ENCODE measurements at places on chromosomes 1 and 21.

DNA sequence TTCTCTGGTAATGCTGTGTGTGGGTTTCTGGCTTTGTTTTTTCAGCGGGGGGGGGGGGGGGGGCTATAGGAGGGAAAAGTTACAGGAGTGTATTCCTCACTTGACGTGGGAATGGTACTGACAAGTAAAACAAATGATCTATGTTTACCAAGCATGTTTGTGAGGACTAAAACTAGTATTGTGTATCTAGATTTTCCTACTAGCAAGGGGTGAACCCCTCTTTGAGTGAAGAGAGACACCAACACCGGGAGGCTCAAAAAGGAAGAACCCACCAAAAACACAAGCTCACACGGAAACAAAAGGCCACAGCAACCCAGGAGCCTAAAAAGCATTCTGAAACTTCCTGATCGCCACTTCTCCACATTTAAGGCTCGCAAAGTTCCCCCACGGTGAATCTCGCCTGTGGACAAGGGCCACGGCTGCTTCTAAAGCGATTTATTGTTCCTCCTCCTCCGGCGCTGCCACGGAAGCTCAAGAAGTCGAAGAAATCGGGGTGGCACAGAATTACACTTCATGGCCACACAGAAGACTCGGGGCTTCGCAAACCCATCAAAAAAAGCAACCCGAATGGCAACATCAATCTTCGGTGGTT, 703 bp downstream of the PUM1 start:
- peak; percentile 20 for DNase-seq

- DNase-seq = no peak
These were observed 21.4 kb downstream of the OPRD1 start for GRCh38 chr1:28833381-28833780.

DNA sequence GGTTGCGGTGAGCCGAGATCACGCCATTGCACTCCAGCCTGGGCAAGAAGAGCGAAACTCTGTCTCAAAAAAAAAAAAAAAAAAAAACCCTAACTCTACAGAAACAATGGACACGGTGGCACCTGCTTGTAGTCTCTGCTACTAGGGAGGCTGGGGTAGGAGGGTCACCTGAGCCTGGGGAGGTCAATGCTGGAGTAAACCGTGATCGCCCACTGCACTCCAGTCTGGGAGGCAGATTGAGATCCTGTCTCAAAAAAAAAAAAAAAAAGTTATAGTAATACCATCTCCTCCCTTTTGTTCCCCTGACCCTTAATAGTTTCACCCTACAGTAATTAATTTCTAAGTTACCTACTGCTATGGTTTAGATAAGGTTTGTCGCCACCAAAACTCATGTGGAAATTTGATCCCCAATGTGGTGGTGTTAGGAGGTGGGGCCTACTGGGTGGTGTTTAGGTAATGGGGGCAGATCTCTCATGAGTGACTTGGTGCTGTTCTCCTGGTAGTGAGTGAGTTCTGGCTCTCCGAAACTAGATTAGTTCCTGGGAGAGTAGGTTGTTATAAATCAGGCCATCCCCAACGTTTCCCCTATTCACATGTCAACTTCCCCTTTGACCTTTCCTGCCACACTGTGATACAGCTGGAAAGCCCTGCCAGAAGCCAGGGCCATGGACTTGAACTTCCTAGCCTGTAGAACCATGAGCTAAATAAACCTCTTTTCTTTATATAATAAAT, 9.8 kb downstream of the FBXO42 start:
- no peak for DNase-seq

- DNase-seq = no peak
These were observed 4.0 kb upstream of the ABCG1 start for GRCh38 chr21:42214921-42215320.

DNA sequence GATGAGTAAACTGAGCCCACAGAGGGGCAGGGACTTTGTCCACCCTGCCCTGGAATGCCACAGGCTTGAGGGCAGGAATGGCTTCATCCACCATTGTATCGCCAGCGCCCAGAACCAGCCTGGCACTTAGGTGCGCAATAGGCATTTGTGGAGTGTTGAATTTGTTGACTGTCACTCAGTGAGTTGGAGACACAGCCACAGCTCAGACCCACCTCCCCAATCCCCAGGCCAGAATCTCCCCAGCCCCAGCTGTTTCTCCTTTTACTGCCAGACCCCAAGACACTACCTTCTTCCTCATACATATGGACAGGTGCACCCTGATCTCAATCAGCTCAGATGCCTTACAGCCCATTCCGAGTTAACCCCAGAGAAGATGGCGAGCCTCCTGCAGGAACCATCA, 674.5 kb downstream of the MATN1 start:
- no peak for DNase-seq

DNA sequence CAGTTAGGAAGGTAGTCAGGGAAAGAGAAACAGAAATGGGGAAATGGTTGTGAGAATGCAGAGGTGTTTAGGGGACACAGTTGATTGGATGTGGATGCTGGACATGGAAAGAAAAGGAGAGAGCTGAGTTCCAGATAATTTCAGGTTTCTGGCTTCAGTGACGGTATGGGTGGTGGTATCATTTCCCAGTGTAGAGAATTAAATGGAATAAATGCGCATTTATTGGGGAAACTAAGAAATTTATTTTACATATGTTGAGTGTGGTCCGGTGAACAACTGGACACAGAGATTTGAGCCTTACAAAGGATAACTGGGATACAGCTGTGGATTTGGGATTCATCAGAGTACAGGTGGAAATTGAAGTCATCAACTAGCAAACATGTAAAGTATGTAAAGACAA, 12.4 kb upstream of the ZNF281 start:
- no peak for DNase-seq

- no peak for DNase-seq
These were observed 115.4 kb upstream of the NEGR1 start for GRCh38 chr1:72397786-72398185.

DNA sequence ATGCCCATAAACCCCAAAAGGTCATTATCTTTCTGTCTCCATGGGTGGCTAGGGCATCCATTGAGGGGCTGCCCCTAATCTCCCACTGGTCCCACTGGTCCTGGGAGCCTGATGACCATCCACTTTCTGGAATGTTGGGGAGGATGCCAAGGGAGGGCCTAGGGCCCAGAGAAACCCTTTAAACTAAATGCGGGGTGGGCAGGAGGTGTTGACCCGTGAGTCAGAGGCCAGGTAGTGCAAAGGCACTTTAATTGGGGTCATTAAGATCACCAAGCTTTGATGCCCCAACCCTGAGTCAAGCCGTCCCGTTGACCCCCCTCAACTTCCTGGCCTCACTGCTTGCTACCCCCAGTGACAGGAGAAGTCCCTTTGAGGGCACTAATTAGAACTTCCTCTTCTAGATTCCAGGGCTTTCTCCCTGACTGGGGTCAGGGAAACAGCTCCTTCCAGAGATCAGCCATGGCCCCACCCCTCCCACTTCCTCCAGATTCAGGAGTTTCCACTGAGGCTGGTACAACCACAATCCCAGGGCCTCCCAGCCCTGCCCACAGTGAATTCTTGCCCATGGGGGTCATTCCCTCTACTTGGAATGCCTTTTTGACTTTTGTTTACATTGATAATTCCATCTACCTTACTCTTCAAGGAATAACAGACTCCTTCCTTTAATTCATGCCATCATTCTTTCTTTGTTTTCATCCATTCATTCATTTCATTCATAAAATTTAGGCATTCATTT, 15.5 kb upstream of the SERINC2 start:
- DNase-seq = peak; percentile 83

DNA sequence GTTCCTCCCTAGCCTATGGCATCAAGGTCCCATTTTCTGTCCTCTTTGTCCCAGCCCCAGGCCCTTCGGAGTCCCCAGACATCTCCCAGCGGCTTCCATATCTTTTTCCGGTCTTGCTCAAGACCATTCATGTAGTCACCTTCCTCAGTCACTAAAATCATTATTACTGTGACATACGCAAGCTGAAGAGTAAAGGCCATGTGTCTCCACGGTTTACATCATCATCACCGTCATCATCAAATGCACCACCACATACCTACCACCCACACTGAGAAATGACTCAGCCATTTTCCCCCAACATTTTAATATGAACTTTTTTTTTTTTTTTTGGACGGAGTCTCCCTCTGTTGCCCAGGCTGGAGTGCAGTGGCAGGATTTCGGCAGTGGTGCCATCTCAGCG, 43.4 kb downstream of the FHAD1 start:
- peak; percentile 74 for DNase-seq

GRCh38 chr21:41957991-41958766, 4.4 kb upstream of the C2CD2 start:
- DNase-seq = no peak

DNA sequence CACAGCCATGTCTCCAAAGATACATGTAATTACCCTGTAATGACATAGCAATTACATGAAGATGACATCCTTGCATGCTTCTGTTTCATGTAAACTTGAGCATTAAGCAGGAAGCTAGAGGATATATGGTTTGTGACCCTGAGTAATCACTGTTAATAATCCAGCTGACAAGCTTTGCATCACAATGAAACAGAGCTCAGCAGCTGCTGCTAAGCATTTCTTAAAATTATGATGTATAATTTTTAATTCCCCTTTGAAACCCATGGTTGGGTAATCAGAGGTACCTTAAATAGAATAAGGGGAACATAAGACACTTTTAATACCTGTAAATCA, 293.5 kb downstream of the NTNG1 start:
- DNase-seq = no peak

DNA sequence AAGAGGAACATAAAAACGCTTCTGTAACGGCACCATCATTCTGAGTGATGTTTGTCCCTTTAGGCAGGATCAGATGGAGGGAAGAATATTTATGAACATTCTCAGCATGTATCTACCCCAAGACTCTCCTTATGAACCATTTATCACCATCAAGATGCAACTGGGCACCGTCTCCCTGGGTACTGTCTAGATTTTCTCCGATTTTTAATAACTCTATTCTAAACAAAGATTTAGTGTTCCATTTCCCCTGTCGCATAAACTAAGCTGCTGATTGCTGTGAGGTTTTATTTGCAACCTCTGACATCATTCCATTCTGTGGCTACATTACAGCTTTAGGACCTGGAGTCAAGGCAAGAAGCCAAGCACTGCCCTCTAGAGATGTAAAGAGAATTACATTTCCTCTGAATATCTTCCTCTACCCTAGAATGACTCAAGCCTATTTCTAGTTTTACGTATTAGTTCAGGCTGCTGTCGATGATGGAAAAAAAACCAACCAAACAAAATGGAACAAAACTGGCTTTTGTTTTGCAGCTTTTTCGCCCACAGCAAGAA, 130.1 kb upstream of the MAP1LC3C start:
- peak; percentile 48 for DNase-seq

DNA sequence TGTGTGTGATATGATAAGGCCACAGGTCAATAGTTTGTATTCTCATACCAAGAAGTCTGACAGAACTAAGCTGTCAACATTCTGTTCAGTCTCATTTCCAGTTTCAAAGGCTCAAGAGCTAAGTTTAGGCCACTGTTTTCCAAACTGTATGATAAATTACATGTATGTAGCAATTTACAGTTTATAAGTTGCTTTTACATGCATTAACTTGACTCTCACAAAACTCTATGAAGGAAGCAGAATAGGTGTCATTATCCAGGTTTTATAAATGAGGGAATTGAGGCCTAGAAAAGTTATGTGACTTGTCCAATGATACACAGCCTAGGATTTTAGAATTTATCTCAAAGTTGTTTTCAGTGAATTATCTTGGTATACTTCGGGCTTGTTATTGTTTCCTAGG, 23.4 kb downstream of the FMO5 start:
- no peak for DNase-seq

DNA sequence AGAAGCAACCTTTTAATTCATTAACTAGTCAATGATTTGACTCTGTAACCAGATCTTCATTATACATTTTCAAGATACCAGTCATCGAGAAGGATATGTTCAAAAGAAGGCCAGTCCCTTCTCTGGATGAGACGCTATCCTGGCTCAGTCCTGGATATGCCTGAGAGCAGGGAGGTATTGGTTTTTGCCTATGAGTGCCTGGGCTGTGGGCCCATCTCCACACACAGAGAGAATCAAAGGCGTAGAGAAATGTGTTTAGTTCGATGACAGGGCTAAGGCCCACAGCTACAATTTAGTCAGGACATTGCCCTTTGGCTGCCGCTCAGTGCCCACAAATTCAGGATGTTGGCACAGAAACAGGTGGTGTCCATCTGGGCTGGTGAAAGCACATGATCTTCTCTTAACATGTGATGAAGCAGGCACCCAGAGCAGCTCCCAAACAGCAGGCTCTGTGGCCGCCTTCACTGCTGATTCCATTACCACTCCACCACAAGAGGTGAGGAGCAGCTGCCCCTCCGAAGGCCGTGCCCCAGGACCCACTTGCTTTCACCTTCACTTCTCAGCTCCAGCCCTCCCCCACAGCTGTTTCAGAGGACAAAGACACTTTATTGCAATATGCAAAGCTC, 24.7 kb downstream of the ACKR1 start:
- DNase-seq = no peak

DNA sequence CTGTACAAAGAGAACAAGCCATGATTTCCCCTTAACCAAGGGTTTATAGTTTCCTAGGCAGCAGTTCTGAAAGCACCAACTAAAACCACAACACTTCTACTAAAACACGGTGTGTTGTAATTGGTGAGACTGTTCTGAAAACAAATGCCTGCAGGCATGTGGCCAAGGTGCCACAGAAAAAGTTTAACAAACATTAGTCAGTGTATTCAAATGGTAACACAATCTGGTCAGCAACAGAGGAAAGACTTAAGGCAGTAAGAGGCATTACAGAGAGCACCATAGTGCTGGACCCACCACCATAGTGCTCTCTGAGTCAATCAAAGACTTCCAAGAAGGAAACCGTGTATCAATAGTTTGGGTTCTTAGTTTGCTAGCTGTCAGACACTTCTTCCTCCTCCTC, 16.7 kb downstream of the SNIP1 start:
- DNase-seq = no peak

- peak; percentile 64 for DNase-seq
These were observed 10.8 kb upstream of the DUSP12 start for GRCh38 chr1:161738627-161739287.

Measured in SW480 (cell line).